Activated B cell treated with CpG ODN at 0.5 μM for 24 hours (primary cell): ENCODE measurements at places on chromosomes 5 and 9. TPM values are rescaled to one million over a fixed set of nuclear protein-coding genes. Genes with fewer than 3 reads are reported as not detected.
A peak's percentile ranks its signal among the peaks of the same experiment; 100 is the strongest.

DNA sequence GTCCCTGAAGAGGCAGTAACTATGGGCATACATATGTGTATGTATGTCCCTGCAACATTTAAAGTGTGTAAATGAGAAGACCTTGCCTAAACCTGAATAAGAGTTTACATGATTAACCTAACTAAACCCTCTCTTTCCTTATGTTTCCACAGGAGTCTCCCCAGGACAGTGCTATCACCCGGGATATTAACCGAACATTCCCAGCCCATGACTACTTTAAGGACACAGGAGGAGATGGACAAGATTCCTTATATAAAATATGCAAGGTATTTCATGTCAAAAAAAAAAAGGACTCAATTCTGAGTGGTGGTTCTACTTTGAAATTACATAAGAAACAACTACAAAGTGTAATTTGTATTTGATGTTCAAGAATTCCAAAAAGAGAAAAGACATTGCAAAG is 31.7 kb downstream of the GPR21 start:
- H3K4me1 ChIP-seq: no peaks in the 10 kb centered on the region
- peaks cover 56% of the 10 kb centered on the region for H3K36me3 ChIP-seq
- no peak for DNase-seq
- no peak overlapping the region for H3K4me3 ChIP-seq

DNA sequence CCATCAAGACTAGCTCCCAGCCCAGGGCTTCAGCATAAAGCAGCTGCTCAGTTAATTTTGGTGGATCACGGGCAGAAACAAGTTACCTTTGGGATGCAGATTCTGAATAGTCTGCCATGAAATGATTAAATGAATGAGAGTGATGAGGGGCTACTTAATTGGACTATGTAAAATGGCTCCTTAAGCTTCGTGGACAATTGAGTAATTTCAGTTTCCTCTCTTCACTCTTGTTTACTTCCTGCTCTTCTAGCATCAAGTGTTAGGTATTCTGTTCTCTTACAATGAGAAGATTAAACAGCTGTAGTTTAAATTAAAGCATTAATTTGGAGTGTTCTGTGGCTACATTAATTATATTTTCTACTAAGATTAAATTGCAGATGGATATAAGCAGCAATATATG is 28.1 kb downstream of the PIK3R1 start:
- peaks cover 6% of the 10 kb centered on the region for H3K36me3 ChIP-seq
- H3K27ac ChIP-seq: peak overlapping the region; percentile 41
- no peak for DNase-seq
- peak overlapping the region; percentile 11 for H3K4me3 ChIP-seq
- no peaks in the 10 kb centered on the region for H3K27me3 ChIP-seq

- no peaks in the 10 kb centered on the region for H3K4me1 ChIP-seq
- H3K27ac ChIP-seq: no peak overlapping the region
- H3K27me3 ChIP-seq: peaks cover 3% of the 10 kb centered on the region
- no peaks in the 10 kb centered on the region for H3K36me3 ChIP-seq
Measured at GRCh38 chr5:109580225-109580624, 109.5 kb upstream of the MAN2A1 start.

DNA sequence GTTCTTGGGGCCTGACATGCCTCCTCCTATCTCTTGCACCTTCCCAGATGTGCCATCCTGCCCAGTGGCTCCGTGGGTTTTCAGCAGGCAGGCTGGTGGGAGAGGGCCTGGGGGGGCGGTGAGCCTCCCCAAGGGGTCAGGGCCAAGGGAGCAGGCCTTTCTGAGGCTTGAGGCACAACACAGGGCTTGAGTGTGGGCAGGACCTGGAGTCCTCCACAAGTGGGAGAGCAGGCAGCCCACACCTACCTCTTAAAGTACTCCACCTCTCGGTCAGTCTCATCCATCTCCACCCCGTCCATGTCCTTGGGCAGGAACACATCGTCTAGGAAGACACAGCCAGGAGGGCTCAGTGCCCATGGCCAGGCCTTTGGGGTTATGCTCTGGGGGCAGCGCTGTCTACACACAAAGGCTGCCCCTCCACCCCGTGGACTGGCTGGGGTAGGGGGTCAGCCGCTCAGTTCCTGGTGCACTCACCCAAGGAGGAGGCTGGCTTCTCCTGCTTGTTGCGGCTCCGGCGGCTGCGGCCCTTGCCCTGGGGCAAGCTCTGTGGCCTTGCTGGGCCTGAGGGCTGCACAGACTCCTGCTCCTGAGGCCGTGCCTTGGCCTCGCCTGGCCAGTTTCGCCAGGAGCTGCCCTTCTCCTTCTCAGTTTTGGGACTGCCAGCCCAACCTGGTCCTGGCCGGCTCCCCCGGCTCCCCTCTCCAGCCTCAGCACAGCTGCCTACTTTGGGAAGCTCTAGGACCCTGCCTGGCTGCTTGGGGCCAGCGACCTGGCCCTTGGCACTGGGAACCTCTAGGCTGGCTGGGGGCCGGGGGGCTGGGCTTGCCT is 7.2 kb upstream of the DDX41 start:
- H3K4me1 ChIP-seq: peaks cover 19% of the 10 kb centered on the region
- no peak overlapping the region for H3K27ac ChIP-seq
- no peaks in the 10 kb centered on the region for H3K27me3 ChIP-seq
- no peak for DNase-seq
- H3K36me3 ChIP-seq: peaks cover 42% of the 10 kb centered on the region

DNA sequence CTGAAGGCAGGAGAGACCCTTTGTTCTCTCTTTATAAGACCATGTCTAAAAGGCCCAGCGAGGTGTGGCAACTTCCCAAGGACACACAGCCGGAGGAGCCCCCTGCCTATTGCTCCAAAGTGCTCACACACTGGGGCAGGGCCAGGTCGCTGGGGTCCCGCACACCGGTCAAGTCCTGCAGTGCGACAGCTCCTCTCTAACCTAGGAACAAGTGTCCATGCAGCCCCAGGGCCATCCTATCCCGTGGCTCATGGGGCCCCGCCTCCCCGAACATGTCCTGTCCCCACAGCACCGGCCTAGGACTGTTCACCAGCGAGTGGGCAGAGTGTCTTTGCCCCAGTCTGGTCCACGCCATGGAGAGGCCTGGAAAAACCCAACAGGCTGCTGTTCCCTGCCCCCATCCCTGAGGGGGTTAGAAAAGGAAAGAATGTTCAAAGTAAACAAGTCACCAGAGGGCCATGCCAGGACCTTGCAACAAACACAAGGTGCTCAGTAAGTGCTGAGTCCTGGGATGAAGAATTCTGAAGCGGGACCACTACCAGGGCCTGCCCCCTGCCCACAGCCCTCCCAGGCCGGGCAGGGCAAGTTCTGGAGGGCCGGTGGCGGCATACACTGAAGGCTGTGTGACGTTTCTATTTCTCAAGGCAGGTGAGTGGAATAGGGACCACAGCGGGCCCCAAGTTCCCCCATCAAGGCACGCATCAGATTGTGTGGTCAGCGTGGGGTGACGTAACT is 938 bp downstream of the NINJ1 start:
- no peak for DNase-seq
- H3K4me1 ChIP-seq: peaks cover 43% of the 10 kb centered on the region
- peak overlapping the region; percentile 85 for H3K4me3 ChIP-seq
- peak overlapping the region; percentile 46 for H3K27ac ChIP-seq
- no peaks in the 10 kb centered on the region for H3K36me3 ChIP-seq
- no peaks in the 10 kb centered on the region for H3K27me3 ChIP-seq

- peaks cover 20% of the 10 kb centered on the region for H3K4me1 ChIP-seq
- H3K27ac ChIP-seq: no peak overlapping the region
- H3K27me3 ChIP-seq: no peaks in the 10 kb centered on the region
Measured at GRCh38 chr5:134994560-134995156, 27.0 kb downstream of the CATSPER3 start.

DNA sequence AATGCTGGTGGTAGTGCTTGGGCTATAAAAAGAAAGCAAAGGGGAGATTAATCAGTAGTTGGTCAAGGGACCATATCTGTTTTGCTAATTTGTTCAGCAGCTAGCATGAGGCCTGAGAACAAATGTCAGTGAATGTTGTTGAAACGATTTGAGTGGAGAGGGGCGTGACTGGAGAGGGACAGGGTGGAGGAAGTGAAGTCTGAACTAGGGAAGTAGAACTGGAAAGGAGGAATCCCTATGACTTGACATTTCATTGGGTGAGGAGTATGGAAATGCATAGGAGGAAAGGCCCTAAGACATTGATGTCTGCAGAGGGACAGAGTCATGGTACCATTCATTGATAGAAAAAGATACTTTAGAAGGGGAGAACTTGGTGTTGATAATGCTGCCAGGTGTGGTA is 19.7 kb downstream of the TLE4 start:
- H3K4me3 ChIP-seq: no peak overlapping the region
- peaks cover 57% of the 10 kb centered on the region for H3K4me1 ChIP-seq
- DNase-seq: no peak
- H3K27me3 ChIP-seq: no peaks in the 10 kb centered on the region
- H3K36me3 ChIP-seq: peaks cover 19% of the 10 kb centered on the region
- no peak overlapping the region for H3K27ac ChIP-seq

DNA sequence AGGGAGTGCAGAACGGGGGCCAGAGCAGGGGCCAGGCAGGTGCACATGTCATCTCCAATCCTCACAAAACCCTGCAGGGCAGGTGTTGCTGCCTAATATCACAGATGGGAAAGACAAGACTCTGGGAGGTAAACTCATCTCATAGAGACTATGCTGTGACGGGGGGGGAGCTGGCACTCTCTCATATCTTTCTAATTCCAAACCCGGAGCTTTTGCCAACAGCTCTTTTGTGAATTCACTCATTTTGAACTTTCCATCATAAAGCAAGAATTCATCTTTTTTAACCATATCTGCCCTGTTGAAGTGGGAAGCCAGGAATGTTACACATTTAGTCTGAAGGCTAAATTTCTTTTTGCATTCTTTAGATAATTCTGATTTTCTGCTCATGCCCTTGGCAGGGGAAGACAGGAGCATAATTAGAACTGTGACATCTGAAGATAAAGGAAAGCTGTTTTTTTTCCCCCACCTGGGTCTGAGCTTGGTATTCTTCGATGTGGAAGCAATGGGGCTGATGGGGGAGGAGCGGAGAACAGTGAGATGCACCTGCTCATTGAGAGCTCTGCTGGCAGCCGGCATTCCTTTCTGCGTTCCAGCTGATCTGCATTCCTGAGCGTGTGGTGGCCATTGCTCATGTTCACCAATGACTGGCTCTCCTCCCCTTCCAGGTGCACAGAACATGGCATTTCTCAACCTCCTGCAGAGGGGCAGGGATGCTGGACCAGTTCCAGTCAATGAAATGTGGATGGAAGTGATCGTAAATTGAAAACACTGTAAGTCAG is 159.2 kb downstream of the NSG2 start:
- DNase-seq: no peak
- H3K4me3 ChIP-seq: no peak overlapping the region

DNA sequence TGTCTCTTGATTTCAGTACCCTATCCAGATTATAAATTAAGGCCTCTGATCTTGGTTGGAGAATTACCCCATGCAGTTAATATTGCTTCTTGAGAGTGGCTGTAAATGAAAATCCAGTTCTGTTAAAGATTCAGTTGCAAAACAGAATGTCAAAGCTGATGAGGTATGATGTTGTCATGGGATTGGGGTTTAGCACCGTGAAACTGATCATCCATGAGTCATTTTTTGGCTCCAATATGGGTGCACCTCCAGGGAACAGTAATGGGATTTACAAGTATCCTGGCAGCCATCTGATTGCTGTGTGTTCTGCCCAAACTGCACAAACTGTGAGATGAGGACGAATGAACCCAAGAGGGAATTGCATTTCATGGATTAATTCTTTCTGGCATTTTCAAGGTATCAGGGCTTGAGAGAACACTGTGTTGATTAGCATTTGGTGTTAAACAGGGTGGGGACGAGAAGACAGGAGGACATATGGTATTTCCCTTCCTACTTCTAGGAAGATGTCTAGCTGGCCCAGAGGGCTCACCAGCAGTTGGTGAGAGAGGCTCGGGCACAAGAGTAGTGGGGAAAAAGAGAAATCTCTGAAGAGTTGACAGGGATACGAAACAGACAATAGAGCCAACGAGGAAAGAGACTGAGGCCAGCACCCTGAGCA is 214.7 kb downstream of the GAS1 start:
- no peaks in the 10 kb centered on the region for H3K36me3 ChIP-seq
- no peak overlapping the region for H3K4me3 ChIP-seq
- no peak overlapping the region for H3K27ac ChIP-seq
- no peaks in the 10 kb centered on the region for H3K27me3 ChIP-seq
- H3K4me1 ChIP-seq: no peaks in the 10 kb centered on the region

GRCh38 chr5:177313561-177314259 is 2.0 kb upstream of the MXD3 start:
- DNase-seq: no peak
- peaks cover 43% of the 10 kb centered on the region for H3K4me1 ChIP-seq
- no peaks in the 10 kb centered on the region for H3K27me3 ChIP-seq
- no peaks in the 10 kb centered on the region for H3K36me3 ChIP-seq
- no peak overlapping the region for H3K4me3 ChIP-seq

DNA sequence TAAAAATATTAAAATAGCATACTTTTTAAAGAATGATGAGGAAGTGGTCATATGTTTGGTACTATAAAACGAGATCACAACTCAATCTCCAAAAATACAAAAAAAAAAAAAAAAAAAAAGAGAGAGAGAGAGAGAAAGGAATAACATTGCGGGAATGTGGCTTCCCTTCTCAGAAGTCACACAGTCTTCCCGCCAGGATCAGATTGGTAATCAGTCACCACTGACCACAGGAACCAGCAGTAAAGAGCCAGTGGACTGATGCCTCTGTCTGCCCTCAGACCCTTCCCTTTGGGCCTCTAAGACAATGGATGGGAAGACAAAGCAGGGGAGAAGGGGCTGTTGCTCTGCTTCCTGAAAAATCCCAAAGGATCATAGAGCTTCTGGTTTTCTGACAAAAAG is 104.9 kb downstream of the KLHL3 start:
- H3K4me1 ChIP-seq: no peaks in the 10 kb centered on the region
- no peak for DNase-seq
- no peak overlapping the region for H3K27ac ChIP-seq
- no peaks in the 10 kb centered on the region for H3K27me3 ChIP-seq

- no peak overlapping the region for H3K4me3 ChIP-seq
- DNase-seq: no peak
- no peak overlapping the region for H3K27ac ChIP-seq
Measured at GRCh38 chr9:68964102-68964541, 49.8 kb downstream of the PRKACG start.

- H3K4me3 ChIP-seq: no peak overlapping the region
- no peaks in the 10 kb centered on the region for H3K27me3 ChIP-seq
- no peak for DNase-seq
- H3K27ac ChIP-seq: no peak overlapping the region
Measured at GRCh38 chr5:99010294-99010693, 81.5 kb upstream of the CHD1 start.

DNA sequence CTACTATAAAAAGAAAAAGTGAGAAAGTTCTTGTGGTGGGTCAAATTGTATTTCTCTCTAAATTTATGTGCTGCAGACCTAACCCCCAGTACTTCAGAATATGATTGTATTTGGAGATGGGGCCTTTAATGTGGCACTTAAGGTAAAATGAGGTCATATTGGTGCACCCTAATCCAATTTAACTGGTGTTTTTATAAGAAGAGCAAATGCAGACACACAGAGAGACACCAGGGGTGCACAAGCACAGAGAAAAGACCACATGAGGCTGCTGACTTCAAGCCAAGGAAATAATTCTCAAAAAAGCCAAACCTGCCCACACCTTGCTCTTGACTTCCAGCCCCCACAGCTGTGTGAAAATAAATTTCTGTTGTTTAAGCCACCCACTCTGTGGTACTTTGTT is 80.2 kb upstream of the HTR4 start:
- no peak overlapping the region for H3K4me3 ChIP-seq
- H3K36me3 ChIP-seq: no peaks in the 10 kb centered on the region
- peaks cover 8% of the 10 kb centered on the region for H3K4me1 ChIP-seq

Gene CAVIN4
- total RNA-seq: 0.09 TPM in 1 of 2 replicates, not detected in the other

Gene KIF12
- not detected in 2 replicates for total RNA-seq

Gene ESM1
- total RNA-seq: not detected in 2 replicates

Gene TIFAB
- not detected in 2 replicates for total RNA-seq

Gene TEX48
- not detected in 2 replicates for total RNA-seq

Gene PPP6C
- total RNA-seq: 41.2 and 47.0 TPM in 2 replicates

Gene PIP5KL1
- total RNA-seq: 1.7 and 1.8 TPM in 2 replicates

Gene COL5A1
- total RNA-seq: 0.02 TPM in 1 of 2 replicates, not detected in the other

Gene ADAMTSL2
- not detected in 2 replicates for total RNA-seq

Gene CDKN2A
- 6.7 and 8.5 TPM in 2 replicates for total RNA-seq
